SW480 (cell line): ENCODE measurements at places on chromosomes 3 and 15.
A peak's percentile ranks its signal among the peaks of the same experiment; 100 is the strongest.

DNA sequence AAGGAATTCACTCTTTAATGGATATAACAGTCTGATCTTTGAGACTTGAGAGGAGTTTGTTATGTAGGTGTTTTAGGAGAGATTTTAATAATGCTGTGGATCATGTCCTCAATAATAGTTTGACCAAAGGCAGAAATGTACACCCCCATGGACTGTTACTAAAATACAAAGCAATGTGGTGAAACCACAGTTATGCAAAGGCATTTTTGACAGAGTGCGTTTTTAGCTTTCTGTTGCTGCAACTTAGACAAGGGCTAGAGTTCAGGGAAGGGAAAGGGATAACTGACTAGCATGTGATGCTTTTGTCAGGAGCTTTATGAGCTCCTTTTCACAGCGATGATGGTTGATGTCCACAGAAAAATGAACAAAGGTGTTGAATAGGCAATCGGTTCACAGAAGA is 3.6 kb upstream of the STARD5 start:
- peak; percentile 6 for DNase-seq

DNA sequence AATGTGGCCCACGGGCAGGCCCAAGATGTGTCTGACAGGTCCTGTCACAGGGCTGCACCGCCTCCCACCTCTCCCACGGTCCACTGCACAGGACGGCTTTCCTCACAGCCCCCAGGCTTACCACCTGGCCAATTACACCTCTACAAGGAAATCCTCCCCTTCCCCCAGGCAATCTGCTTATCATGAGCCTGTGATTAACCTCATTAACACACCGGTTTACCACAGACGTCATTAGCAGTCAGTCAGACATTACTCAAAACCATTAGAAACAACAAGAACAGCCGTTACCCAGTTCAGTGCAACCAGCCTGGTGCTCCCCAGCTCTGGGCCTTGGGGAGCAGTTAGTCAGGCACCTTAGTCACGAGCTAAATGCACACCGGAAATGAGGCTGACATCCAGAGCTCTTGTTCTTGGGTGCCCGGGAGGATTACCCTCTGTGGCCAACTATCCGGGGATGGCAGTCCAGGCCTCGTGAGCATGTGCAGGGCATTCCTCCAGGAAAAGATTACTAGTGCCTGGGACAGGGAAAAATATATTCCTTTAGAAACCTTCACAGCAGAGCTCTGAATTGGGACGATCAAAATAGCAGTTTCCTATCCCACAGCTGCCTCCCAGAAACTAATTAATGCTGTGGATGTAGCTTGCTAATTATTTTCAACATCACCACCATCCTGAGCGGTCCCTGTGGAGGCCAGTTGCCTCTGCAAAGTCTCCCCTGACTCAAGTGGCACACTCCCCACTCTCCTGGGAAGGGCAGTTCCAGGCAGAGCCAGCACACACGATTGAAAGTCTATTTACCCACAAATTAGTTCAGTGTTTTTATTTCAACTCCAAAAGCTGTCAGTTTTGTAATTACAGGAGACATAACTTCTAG is 117.4 kb upstream of the ZBED2 start:
- no peak for DNase-seq

- no peak for DNase-seq
Measured at GRCh38 chr3:130975251-130975650, 51.4 kb downstream of the ASTE1 start.

GRCh38 chr3:46221938-46222337 is 13.8 kb upstream of the CCR1 start:
- DNase-seq, result peak; percentile 36

GRCh38 chr3:177746337-177746933 is 549.2 kb upstream of the TBL1XR1 start:
- no peak for DNase-seq

GRCh38 chr15:40930430-40931299 is 1.5 kb downstream of the DLL4 start:
- peak; percentile 60 for DNase-seq

DNA sequence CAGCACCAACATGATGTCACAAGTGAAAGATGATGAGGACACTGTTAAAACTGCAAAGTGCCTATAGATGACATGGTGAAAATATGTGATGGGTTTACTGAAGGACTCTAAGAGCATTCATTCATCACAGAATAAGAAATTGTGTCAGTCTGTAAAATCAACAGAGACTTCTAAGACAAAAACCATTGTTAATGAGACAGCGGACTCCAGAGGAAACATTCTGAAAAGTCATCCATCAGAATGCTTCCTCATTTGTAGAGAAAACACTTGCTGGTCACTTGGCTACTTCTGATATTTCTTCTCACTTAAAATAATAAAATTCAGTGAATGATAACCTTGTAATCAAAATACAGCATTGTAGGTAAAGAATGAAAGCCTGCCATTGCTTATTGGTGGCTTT is 7.3 kb downstream of the PLSCR4 start:
- DNase-seq, result no peak

GRCh38 chr3:152853196-152853595 is 18.3 kb downstream of the P2RY1 start:
- no peak for DNase-seq

- DNase-seq, result no peak
Measured at GRCh38 chr15:101724675-101725005, 367 bp upstream of the TARS3 start.

- DNase-seq, result no peak
Measured at GRCh38 chr15:64717735-64718495, 57.5 kb downstream of the RBPMS2 start.

GRCh38 chr3:197598404-197598980 is 42.7 kb upstream of the BDH1 start:
- DNase-seq, result no peak

GRCh38 chr15:39462691-39463090 is 118.2 kb upstream of the THBS1 start:
- DNase-seq, result no peak

GRCh38 chr3:151307583-151308488 is 8.8 kb downstream of the GPR87 start:
- DNase-seq, result no peak

GRCh38 chr15:66923438-66923881 is 141.9 kb upstream of the SMAD3 start:
- no peak for DNase-seq

DNA sequence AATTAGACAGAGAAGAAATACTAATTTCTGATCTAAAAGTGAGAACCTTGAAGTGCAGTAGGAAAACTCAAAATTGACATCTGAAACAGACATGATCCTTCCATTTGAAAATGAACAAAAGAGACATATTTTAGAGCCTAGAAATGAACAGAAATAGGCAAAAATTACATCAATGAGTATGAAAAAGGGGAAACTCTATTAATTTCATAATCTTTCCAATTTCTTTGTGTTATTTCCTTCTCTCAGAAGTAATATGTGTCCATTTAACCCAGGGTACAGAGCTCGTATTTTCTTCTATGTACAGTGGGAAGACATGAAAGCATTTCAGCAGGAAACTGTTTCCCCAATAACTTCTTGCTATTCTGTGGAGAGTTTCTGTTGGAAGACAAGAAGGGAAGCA is 263.1 kb downstream of the CGGBP1 start:
- no peak for DNase-seq

DNA sequence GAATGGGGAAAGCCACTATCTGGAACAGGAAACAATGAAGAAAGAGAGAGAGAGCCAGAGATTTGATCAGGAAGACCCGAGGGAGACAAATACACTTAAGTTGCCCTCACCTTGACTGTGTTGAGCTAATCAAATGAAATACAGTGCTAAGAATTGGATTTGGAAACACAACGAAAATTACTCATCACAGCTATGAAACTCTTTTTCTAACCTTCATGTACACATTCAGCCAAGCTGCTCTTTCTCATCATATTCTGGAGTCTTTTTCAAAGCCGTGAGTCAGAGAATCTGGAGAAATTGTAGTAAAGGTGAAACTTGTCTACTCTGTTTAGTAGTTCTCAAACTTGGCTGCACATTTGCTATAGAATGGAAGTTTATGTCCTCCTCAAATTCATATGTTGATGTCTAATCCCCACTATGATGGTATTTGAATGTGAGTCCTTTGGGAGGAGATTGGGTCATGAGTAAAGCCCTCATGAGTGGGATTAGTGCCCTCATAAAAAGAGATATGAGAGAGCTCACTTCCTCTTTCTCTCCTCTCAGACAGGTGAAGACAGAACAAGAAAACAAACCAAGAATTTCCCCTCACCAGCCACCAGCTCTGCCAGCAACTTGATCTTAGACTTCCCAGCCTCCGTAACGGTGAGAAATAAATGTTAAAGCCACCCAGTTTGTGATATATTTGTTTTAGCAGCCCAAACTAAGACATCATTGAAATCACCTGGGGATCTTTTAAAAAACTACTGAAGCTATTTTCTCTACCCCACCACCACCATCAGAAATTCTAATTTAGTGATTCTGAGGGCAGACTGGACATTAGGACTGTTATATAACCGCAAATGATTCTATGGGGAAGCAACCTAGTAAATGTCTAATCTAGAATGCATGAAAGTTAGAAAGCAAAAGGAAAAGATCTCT is 143.6 kb upstream of the GRM7 start:
- no peak for DNase-seq

DNA sequence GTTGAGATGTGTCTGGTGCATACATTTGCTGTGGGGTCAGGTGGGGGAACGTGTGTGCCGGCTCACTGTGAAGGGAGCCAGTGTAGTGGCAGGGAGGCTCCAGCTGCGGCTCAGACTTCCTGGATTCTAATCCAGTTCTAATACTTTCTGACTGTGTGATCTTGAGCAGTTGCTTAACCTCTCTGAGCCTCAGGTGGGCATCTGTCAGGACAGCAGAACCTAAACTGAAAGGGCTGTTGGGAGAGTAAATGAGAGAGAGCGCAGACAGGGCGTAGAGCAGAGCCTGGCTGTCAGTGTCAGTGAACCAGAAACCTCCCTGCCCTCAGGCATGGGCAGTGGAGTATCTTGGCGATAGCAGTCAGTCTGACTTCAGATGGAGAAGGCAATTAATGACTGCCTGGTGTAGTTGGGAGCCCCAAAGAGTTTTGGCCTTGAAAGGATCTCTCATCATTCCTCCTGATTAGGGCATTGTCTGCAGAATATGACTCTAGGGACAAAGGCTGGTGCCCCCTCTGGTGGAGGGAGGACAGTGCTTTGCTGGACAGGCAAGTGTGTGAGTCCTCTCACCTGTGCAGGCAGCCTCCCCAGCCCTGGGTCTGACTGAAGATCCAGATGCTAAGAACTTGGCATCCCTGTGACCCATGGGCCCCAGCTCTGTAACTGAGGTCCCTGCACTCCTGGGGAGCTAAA is 9.6 kb downstream of the KBTBD13 start:
- DNase-seq, result peak; percentile 48

GRCh38 chr3:167653155-167653554 is 587 bp downstream of the WDR49 start:
- no peak for DNase-seq

DNA sequence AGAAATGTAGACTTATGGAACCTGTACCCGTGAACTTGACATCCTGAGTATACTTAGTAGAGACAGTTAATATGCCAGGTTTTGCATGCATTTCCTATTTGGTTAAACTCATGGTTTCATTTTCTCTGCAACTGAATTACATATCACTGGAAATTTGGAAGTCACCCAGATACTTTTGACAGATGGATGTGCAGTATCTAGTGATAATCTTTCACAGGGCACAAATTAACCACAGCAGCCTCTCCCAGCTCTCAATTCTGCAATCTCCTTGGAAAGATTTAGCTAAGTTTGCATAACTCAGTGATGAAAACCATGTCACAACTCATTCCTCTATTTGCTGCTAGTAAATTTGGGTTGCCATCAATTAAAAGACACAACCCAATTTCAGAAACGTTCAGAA is 162.3 kb upstream of the TPM1 start:
- DNase-seq, result no peak

DNA sequence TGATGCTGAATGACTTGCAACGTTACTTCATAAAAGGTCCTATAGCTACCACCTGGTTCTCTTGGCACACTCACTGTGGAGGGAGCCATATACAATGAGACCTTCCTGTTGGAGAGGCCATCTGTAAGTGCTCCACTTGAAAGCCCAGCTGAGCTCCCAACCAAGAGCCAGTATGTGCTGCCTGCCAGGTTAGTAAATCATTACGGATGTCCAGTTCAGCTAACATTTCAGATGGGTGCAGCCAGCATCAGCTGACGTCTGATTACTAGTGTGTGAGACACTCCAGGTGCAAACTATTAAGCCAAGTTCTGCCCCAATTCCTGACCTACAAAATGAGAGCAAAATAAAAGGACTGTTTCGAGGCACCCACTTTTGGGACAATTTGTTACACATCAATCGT is 274.4 kb upstream of the ROBO2 start:
- DNase-seq, result no peak
